NCI-H1092 treated with DMSO at 0.1 percent for 48 hours (cell line): ENCODE measurements at places on chromosomes 11 and 22.

- no peak for DNase-seq
These were observed 16.1 kb downstream of the BIK start for GRCh38 chr22:43126501-43127165.

DNA sequence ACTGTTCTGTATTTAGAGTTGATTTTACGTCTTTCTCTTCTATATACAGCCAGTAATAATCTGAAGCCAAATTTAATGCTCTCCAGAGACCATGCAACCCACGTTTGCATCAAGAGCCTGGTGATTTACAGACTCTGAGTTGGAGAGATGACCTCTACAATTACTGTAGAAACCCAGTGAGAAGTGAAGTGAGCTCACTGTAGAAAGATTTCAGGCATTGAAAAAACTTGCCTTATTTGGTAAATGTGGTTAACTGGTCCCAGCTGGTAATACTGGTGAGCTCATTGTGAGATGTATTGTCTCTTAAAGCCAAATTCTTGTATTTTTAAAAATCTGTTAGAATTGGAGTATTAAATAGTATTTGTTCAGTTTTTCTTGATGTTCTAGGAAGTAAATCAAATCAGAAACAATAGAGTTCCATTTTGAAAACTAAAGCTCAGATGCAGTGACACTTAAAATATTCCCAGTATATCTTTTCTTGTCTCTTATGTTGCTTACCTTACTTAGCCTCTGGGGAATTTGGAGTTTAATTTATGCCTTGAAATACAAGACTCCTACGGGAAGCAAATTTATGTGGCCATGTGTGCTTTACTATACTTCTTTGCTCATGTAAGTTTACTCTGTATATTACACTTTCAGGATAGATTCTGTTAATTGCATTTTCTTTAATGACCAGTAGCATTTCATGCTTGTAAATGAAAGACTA is 189.9 kb downstream of the ARHGAP42 start:
- no peak for DNase-seq

- no peak for DNase-seq
These were observed 116.3 kb upstream of the RCN1 start for GRCh38 chr11:31974366-31975136.

- no peak for DNase-seq
These were observed 57.0 kb downstream of the CTTN start for GRCh38 chr11:70455354-70455753.

- DNase-seq: no peak
These were observed 43.1 kb downstream of the TYR start for GRCh38 chr11:89220684-89221339.

- DNase-seq: no peak
These were observed 14.6 kb upstream of the PGM2L1 start for GRCh38 chr11:74412733-74413359.
